ENCODE measurements at places on chromosomes 11 and 22.

DNA sequence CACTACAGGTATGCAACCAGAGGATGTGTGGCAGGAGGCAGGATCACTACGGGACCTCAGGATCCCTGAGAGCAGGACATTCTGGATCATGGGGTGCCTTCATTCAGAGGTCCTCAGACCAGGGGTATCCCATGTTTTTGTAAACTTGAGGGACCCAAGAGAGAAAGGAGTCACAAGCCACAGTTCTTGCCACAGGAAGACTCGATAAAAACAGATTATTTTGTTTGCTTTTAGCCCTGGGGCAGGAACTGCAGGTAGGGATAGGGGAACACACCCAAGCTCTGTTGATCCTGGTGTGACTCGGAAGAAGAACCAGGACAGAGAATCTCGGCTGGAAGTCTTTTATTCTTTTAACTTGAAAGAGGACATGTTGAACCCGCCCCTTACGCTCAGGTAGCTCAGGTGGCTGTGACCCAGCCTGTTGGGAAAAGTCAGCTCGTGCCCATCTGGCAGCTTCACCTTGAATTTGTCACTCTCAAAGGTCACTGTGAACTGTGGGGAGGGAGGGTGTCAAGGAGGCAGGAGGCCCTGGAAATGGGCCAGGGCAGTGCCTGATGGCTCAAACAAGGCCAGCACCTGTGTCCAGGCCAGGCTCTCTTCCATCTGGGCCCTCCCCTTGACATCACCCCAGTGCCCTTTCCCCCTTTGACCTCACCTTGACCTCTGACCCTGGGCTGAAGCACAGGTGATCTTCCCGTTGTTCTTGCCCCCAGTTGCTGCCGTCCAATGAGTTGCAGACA lies 9.8 kb downstream of the LGALS2 start:
- DNase-seq: no peak

GRCh38 chr11:120089036-120090001 lies 48.6 kb downstream of the TRIM29 start:
- DNase-seq: no peak

- DNase-seq: no peak
Observed at GRCh38 chr11:8338138-8338537, 74.5 kb upstream of the LMO1 start.

DNA sequence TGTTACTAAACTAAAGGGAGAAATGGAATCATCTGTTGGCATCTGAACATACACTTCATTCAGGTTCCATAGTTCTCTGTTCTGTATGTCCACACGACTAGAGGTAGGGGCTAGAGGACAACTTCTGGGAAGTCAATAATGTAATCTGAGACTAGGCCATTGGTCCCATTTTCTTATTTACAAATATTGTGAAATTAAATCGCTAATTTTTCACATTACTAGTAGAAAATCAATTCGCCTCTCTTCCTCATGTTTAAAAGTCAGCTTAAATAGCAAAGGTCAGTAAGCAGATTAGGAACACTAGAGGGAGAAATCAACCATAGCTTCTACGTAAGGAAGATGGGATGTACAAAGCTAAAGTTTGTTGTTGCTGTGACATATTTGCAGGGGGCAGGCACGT lies 59.7 kb downstream of the CADM1 start:
- no peak for DNase-seq

GRCh38 chr11:47052165-47052564 lies 115.6 kb downstream of the CSTPP1 start:
- no peak for DNase-seq

DNA sequence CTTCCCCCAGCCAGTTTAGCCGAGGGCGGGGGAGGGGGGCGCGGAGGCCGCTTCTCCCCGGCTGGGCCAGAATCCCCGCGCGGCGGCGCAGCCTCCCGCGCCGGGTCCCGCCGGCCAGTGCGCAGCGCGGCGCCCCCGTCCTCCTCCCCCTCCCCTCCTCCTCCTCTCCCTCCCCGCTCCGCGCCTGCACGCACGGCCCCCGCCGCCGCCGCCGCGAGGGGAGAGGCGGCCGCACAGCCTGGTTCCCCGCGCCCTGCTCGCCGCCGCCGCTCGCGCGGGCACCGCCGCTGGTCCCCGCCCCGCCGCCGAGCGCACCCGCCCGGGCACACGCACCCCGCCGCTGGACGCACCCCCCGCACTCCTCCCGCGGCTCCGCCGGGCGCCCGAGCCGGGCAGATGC lies at the start of gene FLRT1:
TSS of gene FLRT1 (plus strand) at position 356 of the 400 bp plus-strand sequence. CDS start 80,337 bp downstream, outside the sequence.
- no peak for DNase-seq

Measured in NCI-H1417 treated with DMSO at 0.1 percent for 48 hours (cell line).